Lung (tissue), 17 donors: ENCODE measurements at places on chromosomes 12 and 14. TPM values are rescaled to one million over a fixed set of nuclear protein-coding genes. Genes with fewer than 3 reads are reported as not detected.

Gene CCDC175
- 0.34 TPM for total RNA-seq

Gene TSPAN19
- total RNA-seq = 17.1 TPM

Gene MYBPC1
- total RNA-seq = not detected

GRCh38 chr14:33362934-33363333 lies 424.3 kb downstream of the NPAS3 start:
- no peak for DNase-seq

DNA sequence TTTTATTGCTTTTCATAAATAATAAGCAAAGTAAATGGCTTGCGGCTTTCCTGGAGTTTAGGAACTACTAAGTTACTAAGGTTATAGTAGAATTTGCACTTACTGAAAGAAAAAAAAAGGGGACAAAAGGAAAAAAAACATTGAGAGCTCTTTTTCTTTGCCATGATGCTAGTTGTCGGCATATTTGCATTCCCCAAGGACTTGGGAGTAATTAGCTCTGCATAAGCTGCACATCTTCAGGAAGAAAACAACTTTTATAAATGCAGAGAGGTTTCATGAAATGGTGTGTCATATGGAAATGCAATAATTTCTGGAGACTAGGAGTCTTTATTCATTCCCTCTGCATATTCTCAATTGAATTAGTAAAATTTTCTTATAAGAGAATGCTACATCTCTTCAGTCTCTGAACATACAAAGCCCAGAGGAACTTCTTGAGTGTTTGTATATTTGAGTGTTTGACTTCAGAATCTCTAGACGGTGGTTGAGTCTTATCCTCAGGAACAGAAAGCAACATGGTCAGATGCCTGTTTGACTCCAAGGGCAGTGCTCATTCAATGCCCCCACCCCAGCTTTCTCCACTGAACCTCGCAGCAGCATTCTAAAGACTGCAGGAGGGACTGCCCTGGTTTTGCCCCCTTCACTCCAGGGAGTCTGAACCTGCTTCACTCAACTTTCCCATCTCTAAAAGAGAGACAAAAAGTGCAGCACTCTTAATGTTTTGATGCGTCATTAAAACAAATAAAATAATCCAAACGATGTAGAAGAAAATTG lies 158.9 kb upstream of the EEA1 start:
- no peak for DNase-seq

DNA sequence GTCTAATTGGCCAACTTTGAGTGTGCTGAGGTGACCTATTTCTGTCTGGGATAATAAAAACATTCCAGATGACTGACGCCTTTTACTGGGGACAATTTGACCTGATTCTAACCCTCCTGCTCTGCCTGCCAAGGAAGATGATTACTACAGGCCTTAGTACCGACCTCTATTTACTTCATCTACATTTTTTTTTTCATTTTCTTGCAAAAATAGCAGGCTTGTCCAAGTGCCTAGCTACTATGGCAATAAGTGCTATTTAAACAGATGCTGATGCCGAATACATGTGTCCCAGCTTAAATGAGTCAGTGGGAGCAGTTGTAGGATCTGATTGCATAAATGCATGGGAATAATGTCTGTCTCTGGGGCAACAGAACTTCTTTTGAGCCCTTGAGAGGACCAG lies 254.3 kb downstream of the RGS6 start:
- peak; percentile 48 for DNase-seq

- no peak for DNase-seq
Observed at GRCh38 chr14:29030970-29031369, 264.4 kb downstream of the FOXG1 start.

DNA sequence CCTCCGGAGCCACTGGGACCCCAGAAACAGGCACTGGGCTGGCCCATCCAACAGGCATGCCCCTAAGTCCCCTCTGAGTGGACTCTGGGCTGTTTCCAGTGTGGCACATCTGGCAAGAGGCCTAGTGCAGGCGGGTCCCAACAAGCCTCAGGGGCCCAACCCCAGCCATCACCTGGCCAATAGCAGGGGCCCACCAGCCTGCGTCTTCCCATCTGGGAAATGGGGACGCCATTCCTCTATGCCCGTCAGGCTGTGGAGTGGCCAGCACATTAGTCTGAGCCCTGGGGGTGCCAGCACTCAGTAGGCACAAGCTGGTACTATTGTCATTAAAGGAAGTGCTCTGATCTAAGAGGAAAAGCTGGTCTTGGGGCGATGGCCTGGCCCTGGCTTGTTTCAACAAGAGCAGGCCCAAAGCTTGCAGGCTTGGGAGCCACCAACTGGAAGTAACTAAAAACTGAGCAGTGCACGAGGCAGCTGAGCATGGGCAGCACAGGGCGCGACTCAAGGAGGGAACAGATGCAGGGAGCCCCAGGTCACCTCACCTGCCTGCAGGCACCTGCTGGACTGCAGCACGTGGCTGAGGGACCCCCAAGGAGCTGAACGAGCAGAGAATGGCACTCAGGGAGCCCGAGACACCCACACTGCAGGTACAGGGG lies 8.4 kb downstream of the DEGS2 start:
- no peak for DNase-seq
